ENCODE measurements at places on chromosomes 7 and 10.

DNA sequence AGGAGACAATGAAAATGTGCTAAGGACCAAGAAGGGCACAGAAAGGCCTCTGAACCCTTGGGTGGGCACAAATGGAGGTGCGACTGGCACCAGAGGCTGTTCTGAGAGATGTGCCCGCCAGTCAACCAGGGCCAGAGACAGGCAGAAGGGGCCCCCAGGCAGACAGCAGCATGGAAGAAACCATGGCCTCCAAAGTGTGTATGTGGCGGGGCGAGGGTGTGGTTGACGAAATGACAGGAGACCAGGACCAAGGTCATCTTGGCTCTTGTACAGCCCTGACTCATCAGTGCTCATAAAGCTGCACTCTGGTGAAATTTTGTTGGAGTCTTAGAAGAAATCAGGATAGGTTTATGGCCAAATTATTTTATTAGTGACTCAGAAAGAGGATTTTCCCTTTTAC lies 4.0 kb upstream of the MRPS24 start:
- peak; percentile 21 for DNase-seq

DNA sequence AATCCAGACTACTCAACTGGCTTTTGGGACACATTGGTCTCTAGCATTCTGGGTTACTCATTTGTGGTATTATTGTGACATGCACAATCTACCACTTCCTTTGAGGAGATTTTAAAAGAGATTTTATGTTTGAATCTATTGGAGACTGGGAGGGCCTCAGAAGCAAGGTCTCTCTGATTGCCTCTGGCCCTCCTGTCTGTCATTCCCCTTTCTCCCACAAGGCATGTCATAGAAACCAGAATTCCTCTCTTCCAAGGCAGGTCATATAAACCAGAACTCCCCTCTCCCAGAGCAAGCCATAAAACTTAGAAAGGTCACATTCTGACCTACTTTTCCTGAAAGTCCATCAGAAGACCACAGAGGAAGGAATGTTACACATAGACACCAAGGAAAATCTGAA lies 777.7 kb downstream of the PHTF2 start:
- no peak for DNase-seq

DNA sequence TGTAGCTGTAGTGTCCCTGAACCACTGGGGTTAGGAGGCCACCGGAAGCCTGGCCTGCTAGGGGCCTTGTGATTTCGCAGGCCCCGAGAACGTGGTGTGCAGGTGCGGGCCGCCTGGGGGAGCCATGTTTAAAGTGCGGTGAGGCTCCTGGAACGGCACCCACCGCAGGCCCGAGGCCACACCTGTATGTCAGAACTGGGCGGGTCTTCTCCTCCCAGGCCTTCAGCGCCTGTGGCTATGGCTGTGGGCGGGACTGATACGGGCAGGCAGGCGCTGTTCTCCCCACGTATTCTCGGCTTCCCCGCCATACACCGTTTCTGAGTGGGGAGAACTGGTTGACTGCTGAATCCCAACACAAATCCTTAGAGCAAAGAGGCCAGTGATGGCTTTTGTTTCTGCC lies 74.8 kb downstream of the DNAJB6 start:
- no peak for DNase-seq

DNA sequence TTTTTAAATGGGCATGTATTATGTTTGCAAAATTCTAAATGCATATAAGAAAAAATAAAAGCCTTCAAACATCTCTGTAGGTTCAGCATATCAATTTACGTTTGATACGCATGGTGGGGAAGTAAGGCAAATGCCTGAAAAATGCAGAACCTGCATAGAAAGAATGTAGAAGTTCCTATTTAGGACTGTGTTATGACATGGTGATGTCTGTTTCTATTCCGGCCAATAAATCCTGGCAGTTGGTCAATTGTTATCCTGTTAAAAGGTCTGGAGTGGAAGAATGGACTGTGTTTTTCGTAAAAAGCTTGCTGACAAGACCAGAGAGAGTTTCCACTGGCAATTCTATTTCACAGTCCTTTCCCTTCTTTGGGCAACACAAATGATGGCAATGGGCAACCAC lies 49.6 kb upstream of the CAV2 start:
- no peak for DNase-seq

GRCh38 chr7:35987016-35987415 lies 166.0 kb upstream of the EEPD1 start:
- no peak for DNase-seq

All from keratinocyte (primary cell).